RWPE2 (cell line): ENCODE measurements at places on chromosomes 6 and 20.

DNA sequence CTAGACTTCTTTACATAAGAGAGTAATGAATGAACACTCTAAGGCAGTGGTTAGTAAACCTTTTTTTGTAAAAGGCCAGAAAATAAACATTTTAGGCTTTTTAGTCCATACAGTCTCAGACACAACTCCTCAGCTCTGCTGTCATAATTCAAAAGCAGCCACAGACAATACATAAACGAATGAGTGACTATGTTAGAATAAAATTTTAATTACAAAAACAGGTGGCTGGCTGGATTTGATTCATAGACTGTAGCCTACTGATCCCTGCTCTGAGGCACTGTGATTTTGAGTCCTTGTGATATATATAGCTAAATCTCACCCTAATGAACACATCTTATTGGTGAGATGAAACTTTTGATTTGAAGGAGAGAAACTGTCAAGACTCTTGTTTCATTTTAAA lies 155.1 kb downstream of the AIG1 start:
- DNase-seq, result no peak

DNA sequence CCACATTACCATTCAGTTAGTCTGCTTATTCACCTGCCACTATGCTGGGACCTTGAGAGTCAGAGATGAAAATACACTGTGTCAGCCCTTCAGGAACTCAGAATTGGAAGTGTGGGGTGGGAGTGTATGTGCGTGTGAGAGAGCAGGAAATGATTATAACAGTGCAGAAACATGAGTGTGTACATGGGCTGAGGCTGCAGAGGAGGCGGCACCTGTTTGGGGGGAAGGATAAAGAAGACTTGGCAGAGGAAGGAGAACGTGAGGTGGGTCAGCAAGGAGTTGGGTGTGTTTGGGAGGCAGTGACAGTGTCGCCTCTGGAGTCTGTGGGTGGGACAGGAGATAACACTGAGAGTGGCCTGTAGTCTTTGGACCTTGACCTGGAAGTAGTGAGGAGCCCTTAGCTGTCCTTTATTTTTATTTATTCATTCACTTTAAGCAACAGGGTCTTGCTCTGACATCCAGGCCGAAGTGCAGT lies 3.1 kb downstream of the CHMP4B start:
- DNase-seq, result no peak

DNA sequence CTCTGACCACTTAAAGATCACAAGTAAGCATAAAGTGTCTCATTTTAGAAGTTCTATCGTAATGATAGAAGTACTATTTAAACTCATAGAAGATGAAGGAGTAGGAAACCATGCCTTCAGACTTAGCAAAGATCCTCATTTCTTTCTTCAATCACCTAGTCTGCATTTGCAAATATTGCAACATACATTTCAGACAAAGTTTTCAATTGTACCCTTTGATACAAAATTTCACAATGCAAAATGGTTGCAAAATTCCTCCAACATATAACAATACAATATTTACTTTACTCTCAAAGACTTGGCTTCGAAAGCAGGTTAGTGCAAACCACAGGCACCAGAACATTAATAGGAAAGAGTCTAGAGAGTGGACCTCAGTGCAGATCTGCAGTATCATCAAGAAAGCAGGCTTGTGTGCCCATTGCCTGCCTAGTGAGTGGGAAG lies 16.1 kb upstream of the ROS1 start:
- DNase-seq, result no peak

- no peak for DNase-seq
Measured at GRCh38 chr6:57342148-57342669, 24.8 kb downstream of the PRIM2 start.

- no peak for DNase-seq
Measured at GRCh38 chr6:6474170-6474920, 114.2 kb upstream of the LY86 start.

- DNase-seq, result no peak
Measured at GRCh38 chr6:146526192-146526591, 17.4 kb upstream of the RAB32 start.

DNA sequence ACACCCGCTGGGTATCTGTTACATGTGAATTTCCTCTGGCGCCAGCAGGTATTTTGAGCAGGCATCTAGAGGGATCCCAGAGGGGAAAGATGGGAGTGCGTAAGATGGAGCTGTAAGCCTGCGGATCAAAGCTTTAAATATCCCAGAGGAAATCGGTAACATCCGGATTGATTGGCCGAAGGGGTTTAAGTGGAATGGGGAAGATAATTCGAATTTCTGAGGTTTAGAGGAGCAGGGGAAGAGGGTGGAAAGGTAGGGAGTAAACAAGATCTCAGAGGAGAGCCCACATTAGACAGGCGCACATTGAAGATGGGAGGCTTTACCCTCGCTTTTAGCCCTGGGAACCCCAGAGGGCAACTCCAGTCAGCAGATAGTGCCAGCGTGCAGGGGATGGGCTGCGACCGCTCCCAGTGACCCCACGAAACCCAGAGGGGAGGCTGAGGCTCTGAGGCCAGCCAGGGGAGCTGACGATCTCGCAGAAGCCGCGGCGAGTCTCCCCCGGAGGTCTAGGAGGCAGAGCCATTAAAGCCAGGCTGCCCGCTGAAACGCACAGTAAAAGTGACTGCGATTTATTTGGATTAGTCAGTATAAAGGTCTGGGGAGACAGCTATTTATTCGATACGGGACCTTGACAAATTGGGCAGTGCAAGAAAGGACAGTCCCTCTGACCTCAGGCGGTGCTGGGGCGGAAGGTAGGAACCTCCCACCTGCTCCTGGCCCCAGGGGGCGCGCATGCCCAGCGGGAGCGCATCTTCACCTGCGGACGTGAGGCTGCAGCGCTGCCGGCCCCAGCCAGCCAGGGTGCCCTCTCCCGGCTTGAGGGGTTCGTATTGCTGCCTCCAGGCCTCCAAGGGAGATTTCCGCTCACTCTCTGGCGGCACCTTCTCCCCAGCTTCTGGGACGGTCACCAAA lies 34.3 kb upstream of the TCF21 start:
- peak; percentile 57 for DNase-seq

- no peak for DNase-seq
Measured at GRCh38 chr20:56755201-56755600, 126.1 kb downstream of the TFAP2C start.

DNA sequence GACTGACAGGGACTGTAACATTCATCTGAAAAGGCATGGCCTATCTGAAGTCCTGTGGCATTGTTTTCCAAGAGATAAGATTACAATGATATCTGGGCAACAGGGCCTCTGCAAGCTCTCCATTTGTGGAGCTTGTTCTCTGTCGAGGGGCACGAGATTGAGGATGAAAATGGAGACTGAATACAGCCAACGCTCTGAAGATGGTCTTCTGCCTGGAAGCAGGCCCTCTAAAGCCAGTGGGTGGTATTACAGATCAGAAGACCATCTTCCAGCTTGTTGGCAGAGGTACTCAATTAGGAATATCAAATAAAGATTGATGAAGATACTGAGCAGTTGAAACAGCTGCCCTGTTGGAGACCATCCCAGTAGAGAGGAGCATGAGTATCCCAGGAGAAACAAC lies 288.2 kb downstream of the CENPW start:
- no peak for DNase-seq

DNA sequence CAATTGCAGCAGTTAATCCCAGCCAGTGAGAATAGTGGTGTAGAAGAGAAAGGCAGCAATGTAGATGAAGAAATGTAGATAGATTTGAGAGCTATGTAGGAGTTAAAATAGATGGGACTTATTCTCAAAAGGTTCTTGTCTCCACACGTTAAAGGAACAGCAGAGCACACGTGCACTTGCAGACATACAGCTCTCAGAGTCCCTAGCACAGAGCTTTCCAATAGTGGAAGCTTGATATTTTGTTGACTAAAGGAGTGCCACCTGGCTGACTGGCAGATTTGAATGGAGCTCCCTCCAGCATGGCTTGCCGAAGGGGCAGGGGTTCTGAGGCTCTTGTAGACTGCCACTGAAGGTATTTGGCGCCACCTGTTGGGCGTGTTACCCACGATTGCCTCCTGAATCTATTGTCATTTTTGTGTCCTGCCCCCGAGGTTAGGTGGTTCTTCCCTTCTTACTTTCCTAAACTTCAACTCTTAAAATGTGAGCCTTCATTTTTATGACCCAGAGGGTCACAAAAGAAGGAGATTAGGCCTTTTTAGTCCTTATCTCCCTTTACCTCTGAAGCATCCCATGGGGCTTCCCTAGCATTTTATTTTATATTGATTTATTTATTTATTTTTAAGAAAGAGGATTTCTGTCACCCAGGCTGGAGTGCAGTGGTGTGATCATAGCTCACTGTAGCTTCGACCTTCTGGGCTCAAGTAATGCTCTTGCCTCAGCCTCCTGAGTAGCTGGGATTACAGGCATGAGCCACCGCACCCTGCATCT lies 16.4 kb downstream of the BRD2 start:
- DNase-seq, result peak; percentile 88

DNA sequence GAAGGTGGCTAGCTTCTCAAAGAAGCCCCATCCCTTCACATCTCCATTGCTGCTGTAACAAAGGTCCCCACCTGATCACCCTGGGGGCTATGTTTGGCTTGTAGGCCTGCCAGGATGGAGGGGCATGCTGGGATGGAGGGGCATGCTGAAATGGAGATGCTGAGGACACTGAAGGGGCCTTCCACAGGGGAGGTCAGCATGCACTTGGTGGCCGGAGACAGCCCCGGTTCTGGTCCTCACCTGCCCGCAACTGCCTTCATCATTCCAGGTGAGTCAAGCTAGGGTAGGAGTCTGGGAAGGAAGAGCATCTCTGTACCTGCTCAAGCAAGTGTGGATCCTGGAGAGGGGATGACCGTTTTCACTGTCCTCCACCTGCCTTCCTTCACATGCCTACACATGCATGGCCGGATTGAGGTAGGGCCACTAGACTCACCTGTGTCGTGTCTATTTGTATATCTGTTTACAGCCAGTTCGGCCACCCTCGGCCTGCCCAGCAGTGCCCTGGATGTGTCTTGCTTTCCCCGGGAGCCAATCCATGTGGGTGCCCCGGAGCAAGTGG lies 6.0 kb downstream of the L3MBTL1 start:
- no peak for DNase-seq

- no peak for DNase-seq
Measured at GRCh38 chr20:52682237-52682636, 289.9 kb upstream of the TSHZ2 start.

- DNase-seq, result no peak
Measured at GRCh38 chr6:21026576-21027273, 492.5 kb downstream of the CDKAL1 start.
